ENCODE measurements at places on chromosomes 3 and 15.

DNA sequence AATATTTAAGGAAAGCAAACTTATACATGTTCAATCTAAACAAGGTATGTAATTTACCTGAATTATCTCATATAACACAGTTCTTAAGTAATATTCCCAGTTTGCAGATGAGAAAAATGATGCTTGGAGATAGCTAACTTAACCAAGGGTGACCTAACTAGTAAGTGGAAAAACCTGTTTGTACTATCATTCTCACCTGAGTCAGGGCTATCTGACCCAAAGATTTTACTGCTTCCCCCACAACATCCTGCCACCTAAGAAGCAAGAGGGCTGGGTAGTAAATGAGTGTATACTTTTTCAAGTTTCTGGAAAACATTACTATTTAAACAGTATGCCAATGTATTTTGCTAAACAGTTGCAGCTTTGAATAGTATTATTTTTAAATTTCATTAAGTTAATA is 10.6 kb downstream of the TP63 start:
- no peak for DNase-seq

GRCh38 chr3:196287090-196287439 is 461 bp downstream of the PCYT1A start:
- DNase-seq = no peak

- DNase-seq = no peak
Observed at GRCh38 chr15:40697916-40698315, 2.9 kb downstream of the RAD51 start.

DNA sequence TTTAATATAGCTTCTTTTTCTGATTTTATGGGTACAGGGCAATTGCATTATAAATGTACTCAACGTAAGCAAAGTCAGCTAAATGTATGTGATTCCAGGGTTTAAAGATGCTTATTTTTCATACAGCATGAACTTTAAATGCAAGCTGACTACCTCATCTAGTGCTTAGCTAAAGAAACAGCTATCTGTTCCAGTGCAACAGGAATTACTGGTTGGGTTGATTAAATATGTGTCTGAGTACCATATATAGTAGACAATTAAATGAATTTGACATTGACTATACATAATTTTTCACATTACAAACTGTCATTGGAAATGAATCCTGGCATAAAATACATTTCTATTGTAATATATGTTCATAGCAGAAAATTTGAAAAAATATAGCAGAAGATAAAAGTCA is 26.3 kb upstream of the SV2B start:
- DNase-seq = no peak

DNA sequence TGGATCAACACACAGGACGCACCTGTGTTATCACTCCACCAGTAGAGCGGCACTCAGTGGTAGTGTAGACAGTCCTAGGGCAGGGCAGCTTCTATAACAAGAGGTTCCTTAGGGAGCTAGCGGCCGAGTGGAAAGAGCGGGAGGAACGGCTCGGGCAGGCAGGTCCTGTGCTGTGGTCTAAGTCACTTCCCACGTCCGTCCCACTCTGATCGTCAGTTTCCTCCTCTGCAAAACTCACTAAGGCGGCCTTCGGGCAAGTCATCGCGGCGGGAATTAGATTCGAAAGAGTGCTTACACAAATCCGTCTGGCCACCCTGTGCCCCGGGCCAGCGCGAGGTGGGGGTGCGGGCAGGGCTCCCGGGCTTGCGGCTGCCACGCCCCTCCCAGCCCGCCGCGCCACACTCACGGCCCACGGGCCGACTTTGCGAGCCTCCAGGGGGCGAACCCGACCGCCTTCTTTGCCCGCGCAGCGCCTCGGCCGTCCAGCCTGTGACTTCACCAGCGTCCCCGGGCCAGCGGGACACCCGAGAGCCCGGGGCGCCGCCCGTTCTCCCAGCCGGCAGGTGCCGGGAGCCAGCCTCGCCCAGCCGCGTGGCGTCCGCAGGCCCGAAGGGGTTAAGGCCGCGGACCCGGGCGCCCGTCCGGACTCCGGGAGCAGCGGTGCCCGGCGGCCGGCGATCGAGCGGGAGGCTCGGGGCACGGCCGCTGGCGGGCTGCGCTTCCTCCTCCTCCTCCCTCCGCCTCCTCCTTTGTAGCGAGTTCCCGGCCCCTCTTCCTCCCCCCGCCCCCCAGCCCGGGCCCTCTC is 416 bp upstream of the CORO2B start:
- peak; percentile 92 for DNase-seq

- peak; percentile 26 for DNase-seq
Observed at GRCh38 chr15:54481819-54482218, 503.6 kb downstream of the UNC13C start.

DNA sequence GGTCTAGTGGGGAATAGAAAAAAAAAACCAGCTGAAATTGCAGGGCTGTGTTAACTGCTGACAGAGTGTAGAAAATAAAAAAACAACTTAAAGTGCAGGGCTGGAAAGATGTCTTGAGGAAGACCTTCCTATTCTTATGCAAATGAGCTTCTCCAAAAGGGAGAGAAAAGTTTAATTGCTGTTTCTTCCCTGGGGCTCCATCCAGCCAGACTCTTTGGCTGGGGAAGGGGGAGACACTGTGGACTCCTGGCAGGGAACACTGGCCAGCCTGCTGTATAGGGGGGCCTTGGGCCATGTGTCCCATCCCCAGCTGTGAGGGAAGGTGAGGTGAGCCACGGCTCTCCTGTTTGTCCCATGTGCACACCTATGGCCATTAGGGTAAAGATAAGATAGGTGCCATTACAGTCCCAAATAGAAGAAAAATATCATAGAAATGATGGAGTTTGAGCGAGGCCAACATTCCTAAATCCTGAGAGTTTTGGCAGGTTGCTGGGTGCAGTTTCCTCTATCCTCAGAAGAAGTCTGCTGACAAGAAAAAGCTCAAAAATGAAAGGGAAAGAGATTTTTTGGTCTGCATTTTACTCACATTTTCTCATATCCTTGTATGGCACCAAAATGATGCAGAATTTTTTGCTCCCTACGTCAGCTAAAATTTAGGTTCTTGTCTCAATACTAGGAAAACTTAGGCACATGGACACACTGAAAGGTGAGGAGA is 901.7 kb downstream of the PLOD2 start:
- no peak for DNase-seq

GRCh38 chr3:56304069-56304468 is 164.2 kb downstream of the ERC2 start:
- DNase-seq = no peak

DNA sequence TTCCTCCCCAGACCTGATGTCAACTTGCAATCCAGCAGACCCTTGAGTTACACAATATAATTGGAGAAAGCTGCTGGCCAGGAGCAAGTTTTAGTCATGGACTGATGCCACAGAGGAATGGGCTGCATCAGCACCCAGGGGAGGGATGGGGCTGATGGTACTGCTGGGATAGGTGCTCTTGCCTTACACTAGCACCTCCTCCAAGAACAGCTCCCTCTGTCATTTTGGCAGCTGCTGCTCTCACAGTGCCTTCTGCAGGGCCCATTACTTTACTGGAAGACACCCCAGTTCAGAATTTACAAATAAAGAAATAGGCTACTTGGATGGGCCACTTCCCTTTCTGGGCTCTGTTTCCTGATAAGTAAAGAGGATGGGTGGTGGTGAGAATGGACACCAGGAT is 85.3 kb upstream of the RORA start:
- DNase-seq = no peak

DNA sequence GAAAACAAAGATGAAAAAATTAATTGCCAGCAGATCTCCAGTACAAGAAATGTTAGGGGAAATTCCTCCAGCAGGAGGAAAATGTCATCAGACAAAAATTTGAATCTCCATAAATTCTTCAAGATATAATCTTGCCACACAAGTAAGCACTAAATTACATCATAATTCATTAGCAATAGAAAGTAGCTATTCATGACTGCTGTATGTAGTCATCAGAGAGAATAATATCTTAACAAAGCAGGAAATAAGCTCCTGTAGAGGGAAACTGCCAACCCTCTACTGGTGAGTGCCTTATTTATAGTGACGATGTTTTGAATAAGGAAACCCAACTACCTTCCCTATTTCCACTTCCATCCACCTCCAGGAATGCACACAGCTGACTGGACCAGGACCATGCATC is 15.8 kb upstream of the SLC27A2 start:
- no peak for DNase-seq

GRCh38 chr3:52277972-52278509 is 408 bp downstream of the WDR82 start:
- DNase-seq = peak; percentile 94

DNA sequence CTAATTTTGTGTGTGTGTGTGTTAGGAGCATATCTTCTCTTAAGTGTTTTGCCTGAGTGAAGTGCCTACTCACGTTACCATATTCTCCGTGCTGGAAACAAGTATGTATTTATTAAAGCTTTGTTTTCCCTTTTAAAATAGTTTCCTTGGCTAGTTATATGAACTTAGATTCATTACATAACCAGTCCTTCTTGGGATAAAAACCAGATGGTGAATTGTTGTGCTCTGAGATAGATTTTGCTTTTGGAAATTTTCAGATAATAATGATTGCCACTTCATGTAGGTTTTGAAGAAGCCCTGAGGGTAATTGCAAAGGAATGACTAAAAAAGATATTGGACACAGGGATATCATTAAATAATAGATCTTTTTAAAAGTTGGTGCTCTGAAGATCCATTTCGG is 390.2 kb upstream of the SGO1 start:
- no peak for DNase-seq

DNA sequence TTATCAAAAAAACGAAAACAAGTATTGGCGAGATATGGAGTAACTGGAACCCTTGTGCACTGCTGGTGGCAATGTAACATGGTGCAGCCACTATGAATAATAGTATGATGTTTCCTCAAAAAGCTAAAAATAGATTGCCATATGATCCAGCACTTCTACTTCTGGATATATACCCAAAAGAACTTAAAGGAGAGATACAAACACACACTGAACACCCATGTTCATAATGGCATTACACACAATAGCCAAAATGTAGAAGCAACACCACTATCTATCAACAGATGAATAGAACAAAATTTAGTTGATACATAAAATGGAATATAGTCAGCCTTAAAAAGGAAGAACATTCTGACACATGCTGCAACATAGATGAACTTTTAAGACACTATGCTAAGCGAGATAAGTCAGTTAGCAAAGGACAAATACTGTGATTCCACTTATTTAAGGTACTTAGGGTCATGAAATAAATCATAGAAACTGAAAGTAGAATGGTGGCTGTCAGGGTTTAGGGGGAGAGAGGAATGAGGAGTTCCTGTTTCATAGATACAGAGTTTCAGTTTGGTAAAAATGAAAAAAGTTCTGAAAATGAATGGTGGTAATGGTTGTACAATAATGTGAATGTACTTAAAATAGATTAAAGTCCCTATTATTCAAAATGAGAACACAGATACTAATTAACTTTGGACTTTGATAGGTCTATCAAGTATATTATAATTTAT is 59.4 kb upstream of the IMPG2 start:
- DNase-seq = no peak

DNA sequence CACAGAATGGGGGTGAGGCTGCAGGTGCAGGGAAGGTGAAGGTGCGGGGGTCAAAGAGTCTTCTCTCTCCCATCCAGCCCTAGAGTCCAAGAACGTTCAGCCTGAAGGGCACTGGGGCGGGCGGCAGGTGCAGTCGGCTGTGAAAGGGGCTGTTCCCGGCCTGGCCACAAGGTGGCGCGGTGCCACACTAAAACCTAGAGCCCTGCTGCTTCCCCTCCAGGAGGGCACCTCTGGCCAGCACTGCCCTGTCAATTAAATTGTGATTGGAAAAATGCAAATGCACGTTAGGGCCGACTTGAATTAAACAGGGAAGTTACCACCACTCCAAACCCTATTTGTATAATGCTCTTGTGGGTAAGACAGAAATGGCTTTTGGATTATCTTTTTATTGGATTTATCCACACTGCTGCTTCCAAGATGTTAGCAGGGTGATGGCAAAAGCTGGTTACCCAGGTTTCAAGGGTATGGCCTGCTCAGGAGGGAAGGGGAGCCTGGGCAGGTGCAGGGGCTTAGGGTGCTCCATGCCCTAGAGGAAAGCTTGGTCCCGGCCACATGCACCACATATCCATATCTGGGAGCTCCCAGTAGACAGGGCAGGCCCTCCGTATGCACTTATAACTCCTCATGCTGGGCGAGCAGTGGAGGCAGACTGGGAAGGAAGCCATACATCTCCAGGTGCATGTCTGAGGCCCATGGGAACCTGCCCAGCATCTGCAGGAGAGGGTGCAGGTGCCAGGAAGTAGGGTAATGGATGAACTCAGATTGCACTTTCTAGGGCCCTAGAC is 119.8 kb downstream of the ADCY5 start:
- DNase-seq = peak; percentile 91

DNA sequence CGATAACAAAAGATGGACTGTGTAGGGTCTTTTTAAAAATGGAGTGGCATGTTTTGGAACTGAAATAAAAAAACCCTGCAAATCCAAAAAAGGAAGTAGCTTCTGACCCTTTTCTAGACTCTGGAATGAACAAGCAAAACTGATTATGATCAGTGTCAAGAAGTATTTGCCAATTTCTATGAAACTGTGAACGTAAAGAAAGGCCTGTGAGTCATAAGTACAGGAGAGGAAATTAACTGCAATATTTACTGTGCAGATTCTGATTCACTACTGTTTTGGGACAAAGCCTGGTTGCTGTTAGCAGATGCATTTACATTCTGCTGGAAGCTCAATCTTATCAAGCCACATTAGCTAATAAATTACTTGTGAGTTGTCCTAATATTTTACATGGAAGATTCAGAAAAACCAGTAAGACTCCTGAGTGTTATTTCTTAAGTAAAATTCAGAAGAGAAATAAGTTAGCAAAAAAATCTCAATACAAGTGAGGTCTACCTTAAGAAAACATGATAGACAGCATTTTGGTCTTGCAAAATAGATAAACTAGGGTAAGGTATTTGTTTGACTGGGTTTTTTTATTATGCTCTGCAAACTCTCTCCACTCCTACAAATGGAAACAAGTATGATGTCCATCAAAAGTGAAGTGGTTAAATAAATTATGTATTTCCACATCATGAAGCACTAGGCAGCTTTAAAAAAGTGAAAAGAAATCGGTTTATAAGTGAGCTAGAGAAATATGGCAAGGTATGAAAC is 90.2 kb upstream of the LMOD3 start:
- DNase-seq = no peak

- DNase-seq = no peak
Observed at GRCh38 chr3:40341671-40342070, 32.2 kb downstream of the EIF1B start.

GRCh38 chr3:129535075-129535474 is 6.6 kb downstream of the RHO start:
- DNase-seq = no peak

GRCh38 chr3:14481646-14482036 is 58.5 kb downstream of the GRIP2 start:
- no peak for DNase-seq

- no peak for DNase-seq
Observed at GRCh38 chr3:25583343-25583742, 81.4 kb downstream of the TOP2B start.

Measured in retina (tissue), 1 donor.